ENCODE measurements at places on chromosomes 7 and 10.

DNA sequence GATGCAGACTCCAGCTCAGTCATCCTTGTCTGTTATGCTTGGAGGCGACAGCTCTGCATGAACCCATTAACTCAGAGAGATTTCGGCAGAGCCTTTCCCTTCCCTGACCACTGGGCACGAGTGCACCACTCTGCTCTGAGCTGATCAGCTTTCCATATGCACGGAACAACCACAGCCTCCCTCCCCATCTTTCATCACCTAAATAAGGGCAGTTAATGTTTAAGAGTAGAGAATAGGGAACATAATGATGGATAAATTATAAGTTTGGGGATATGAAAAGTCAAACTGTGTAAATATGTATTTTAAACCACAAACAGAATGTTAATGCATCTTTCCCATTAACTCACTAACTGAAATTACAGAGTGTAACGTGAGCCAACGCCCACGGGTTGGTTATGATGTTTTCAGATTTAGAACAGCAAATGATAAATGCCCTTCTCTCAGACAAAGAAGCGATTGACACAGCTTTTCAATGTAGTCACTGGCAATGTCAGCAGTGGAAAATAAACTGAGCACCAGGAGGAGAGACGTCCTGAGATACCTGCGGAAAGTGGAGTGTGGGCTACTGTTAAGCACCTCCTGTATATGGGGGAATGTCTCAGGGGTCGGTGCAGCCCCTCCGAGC is 658.2 kb downstream of the LRMDA start:
- DNase-seq = no peak

- DNase-seq = no peak
Measured at GRCh38 chr10:112991888-112992491, 41.9 kb downstream of the TCF7L2 start.

- DNase-seq = no peak
Measured at GRCh38 chr7:27053153-27053552, 42.6 kb downstream of the HOXA1 start.

GRCh38 chr7:91276909-91277308 is 12.7 kb downstream of the FZD1 start:
- no peak for DNase-seq

DNA sequence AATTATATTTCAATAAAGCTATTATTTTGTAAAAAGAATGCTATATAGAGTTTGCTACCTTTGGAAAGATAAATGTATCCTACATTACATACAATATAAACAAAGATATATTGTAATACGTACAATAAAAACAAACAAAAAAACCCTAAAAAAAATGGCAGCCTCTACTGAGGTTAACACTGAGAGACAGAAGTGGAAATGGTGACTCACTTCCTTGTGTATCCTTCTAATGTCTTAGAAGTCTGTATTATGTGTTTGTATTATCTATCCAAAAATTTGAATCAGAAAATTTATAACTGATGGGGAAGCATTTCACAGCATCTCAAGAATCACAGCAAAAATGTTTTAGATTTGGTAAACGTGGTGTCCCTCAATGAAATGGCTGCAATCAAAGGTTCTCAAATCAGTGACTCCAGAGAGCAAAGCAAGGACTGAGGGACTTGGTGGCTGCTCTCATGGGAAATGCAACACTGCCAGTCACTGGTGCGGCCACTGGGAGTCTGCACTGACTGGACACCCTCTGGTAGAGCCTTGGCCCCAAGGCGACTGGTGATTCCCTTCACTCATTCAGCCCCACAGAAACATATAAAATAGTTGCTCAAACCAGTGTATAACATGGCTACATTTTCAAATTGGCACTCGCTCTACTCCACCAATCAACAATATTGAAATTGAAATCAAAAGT is 53.8 kb downstream of the PANK1 start:
- no peak for DNase-seq

- DNase-seq = no peak
Measured at GRCh38 chr7:4299431-4299830, 382.7 kb upstream of the FOXK1 start.

- no peak for DNase-seq
Measured at GRCh38 chr7:101593556-101593955, 35.5 kb downstream of the MYL10 start.

GRCh38 chr10:101781655-101781983 is 1.6 kb downstream of the NPM3 start:
- no peak for DNase-seq

DNA sequence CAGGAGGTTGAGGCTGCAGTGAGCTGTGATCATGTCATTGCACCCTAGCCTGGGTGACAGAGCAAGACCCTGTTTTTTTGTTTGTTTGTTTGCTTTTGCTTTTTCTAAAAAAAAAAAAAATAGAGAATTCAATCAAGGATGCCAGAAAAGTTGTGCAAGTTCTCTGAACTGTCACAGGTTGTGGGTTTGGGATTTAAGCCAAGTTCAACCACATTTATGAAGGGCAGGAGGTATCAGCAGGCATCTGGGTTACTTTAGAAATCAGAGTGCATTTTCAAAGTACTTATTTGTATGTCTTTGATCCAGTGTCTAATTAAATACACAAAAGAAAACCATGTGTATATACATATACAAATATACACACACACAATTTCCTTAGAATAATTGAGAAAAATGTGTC is 151.2 kb upstream of the MINDY3 start:
- DNase-seq = no peak

GRCh38 chr10:481628-482027 is 207.8 kb downstream of the DIP2C start:
- DNase-seq = no peak

- peak; percentile 74 for DNase-seq
Measured at GRCh38 chr10:79070081-79070605, 1.4 kb downstream of the ZMIZ1 start.

Data from left forelimb (tissue), 1 donor.